HTR-8/SVneo (cell line): ENCODE measurements at places on chromosomes 3 and 15.

DNA sequence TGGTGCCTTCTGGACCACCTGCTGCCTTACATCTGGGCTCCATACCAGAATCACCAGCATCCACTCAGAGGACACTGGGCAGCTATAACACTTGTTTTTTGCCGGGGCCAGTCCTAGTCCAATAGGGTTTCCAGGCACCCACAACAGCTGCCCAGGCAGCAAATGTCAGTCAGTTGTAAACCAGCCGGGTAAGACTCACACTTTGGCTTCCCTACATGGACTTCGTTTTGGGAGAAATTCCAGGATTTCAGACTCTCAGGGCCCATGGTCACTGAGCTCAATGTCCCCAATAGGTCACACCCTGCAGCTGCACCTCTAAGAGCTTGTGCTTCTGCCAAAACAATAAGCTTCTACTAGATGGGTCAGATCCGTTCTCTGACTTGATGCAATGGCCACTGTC, 83.8 kb downstream of the FAM174B start:
- no peak for DNase-seq

GRCh38 chr3:45546716-45547701, 47.5 kb upstream of the LIMD1 start:
- no peak for DNase-seq

- DNase-seq: no peak
These were observed 126.1 kb downstream of the LRRK1 start for GRCh38 chr15:101045236-101045646.

DNA sequence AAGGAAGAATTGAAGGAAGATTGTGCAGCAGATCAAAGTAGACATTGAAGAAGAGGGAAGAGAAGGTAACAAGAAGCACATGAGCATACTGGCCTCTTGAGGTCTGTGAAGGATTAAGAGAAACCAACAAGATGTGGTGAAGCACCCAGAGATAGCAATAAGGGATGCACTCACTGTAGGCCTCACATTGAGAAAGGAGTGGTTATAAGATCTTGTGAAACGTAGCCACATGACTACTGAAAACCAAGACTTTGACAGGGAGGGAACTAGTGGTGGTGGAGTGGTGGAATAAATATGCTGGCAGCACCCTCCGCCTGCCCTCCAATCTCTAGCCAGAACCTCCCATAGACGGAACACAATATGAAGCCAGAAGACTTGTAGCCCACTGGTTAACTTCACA, 651.2 kb downstream of the DIPK2A start:
- no peak for DNase-seq

DNA sequence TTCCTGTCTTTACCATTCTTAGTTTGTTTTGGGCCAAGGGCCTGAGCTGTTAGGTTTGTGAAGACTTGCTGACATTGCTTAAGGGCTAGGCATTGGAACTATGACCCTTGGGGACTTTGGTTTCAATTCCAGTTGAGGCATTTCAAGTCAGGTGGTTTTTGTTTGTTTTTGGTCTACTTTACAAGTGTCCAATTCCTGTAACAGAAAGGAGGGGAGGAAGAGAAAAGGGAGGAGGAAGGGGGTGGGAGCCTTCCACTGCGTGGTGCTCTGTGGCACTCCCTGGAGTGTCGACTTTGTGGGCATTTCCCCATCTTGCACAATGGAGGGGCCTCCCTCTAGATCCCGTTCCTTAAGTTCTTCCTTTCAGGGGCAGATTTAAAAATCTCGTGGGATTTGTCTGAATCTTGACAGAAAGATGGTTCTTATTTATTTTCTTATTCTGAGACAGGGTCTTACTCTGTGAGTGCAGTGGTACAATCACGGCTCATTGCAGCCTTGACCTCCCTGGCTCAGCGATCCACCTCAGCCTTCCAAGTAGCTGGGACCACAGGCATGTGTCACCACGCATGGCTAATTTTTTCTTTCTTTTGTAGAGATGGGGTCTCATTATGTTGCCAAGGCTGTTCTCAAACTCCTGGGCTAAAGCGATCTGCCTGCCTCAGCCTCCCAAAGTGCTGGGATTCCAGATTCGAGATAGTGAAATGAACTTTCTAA, 59.5 kb upstream of the RYK start:
- DNase-seq: no peak

DNA sequence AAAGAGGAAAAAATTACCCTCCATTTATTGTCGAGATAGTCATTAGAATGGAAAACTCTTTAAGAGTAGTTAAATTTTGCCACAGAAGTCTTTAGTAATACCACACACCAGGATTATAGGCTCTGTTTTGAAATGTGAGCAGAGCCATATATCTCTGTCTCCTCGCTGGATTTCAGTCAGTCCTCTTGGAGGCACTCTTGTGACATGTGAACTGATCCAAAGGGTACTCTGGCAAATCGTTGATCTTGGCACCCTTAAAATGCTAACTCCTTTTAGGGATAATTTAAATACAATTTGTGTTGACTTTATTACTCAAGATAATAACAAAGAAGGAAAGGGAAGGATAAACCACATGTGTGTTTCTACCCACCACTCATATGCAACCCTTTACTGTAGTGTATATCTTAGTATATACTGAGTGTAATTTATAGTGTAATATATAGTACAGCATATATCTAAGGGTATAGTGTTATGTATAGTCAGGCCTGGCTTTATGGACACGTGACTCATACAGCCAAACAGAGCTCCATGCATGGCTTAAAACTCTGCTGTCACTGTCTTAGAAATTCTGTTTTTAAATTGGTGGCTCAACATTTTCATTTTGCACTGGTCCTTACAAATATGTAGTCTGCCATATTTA, 12.3 kb upstream of the KPNA4 start:
- DNase-seq: peak; percentile 30

GRCh38 chr3:170614214-170614966, 28.5 kb upstream of the SLC7A14 start:
- DNase-seq: peak; percentile 75

- no peak for DNase-seq
These were observed 21.0 kb downstream of the ZDHHC3 start for GRCh38 chr3:44954962-44955361.
